Femur (tissue), 1 donor: ENCODE measurements at places on chromosomes 2 and 18.

- no peak for DNase-seq
Observed at GRCh38 chr2:36663851-36664695, 32.4 kb upstream of the VIT start.

- DNase-seq: no peak
Observed at GRCh38 chr2:65354773-65355172, 77.6 kb downstream of the SPRED2 start.

- DNase-seq: no peak
Observed at GRCh38 chr2:239318790-239319661, 81.8 kb downstream of the HDAC4 start.

DNA sequence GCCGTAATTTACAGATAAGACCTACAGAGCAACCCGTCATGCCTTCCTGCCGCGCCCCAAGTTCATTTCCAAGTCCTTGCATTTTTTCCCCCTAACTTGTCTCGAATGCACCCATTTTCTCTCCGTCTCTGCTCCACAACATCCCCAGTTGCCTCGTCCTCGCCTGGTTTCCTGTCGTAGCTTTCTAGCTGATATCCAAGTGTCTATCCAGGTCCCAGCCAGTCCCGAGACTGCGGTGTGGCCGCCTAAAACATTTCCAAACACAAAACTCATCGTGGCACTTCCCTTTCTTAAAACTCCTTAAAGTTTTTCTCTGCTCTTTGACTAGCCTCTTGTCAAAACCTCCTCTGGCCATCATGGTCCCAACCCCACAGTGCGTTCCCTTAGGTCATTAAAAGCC, 1.2 kb upstream of the BARD1 start:
- no peak for DNase-seq

GRCh38 chr2:165593081-165593480, 123.6 kb downstream of the CSRNP3 start:
- DNase-seq: no peak

GRCh38 chr2:13745330-13745729, 887.2 kb upstream of the LRATD1 start:
- DNase-seq: no peak
